ENCODE measurements at places on chromosomes 6 and 20.

DNA sequence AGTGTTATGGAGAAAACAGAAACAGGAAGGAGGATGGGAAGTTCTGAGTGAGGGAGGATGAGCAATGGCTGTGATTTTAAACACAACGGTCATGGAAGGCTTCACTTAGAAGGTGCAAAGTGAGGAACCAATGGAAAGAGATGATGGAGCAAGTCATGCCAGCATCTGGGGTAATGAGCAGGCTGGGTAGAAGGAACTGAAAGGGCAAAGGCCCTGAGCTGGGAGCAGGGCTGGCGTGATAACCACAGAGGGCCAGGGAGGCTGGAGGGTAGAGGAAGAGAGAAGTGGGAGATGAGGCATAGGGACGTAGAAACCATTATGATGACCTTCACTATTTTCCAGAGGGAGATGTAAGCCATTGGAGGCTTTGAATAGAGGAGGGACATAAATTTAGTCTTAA lies 43.6 kb downstream of the NHLRC1 start:
- no peak for ATAC-seq
- H3K36me3 ChIP-seq, result no peaks in the 10 kb centered on the region
- H3K4me1 ChIP-seq, result no peaks in the 10 kb centered on the region
- H3K27ac ChIP-seq, result no peak overlapping the region

GRCh38 chr6:21426841-21427490 lies 166.6 kb upstream of the SOX4 start:
- ATAC-seq, result no peak
- H3K27me3 ChIP-seq, result peaks cover 14% of the 10 kb centered on the region
- H3K27ac ChIP-seq, result no peak overlapping the region
- H3K36me3 ChIP-seq, result no peaks in the 10 kb centered on the region
- H3K4me1 ChIP-seq, result no peaks in the 10 kb centered on the region
- no peak overlapping the region for H3K4me3 ChIP-seq

GRCh38 chr20:48846516-48847492 lies 19.0 kb upstream of the PREX1 start:
- H3K4me3 ChIP-seq, result peak overlapping the region; percentile 30
- H3K4me1 ChIP-seq, result peaks cover 20% of the 10 kb centered on the region
- H3K36me3 ChIP-seq, result peaks cover 7% of the 10 kb centered on the region

- H3K27me3 ChIP-seq, result peaks cover 8% of the 10 kb centered on the region
- H3K4me1 ChIP-seq, result peaks cover 11% of the 10 kb centered on the region
- H3K27ac ChIP-seq, result peak overlapping the region; percentile 46
These were observed 111.2 kb upstream of the HIVEP1 start for GRCh38 chr6:11900662-11901598.

- H3K36me3 ChIP-seq, result peaks cover 95% of the 10 kb centered on the region
- peaks cover 11% of the 10 kb centered on the region for H3K4me1 ChIP-seq
- H3K27ac ChIP-seq, result peak overlapping the region; percentile 84
These were observed 60.5 kb downstream of the ZMYND8 start for GRCh38 chr20:47295921-47296426.

DNA sequence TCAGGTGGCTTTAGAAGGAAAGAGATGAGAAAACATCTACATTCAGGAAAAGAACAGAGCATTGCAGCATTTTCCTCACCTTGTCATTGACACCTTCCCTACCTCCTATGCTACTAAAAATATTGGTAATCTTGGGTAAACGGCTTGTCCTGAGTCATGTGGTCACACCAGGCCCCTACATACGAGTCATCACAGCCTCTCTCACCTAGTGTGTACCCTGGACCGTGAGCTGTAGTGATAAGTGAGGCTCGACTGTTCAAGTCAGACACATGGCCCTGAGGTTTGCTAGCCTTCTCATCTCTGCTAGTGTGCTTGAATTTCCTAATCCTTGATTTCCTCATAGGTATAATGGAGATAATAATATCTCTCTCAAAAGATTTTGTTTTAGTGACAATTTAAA lies 29.6 kb upstream of the TMEM244 start:
- ATAC-seq, result peak; percentile 44
- H3K36me3 ChIP-seq, result no peaks in the 10 kb centered on the region
- no peaks in the 10 kb centered on the region for H3K27me3 ChIP-seq
- H3K4me3 ChIP-seq, result no peak overlapping the region
- H3K27ac ChIP-seq, result no peak overlapping the region
- no peaks in the 10 kb centered on the region for H3K4me1 ChIP-seq

DNA sequence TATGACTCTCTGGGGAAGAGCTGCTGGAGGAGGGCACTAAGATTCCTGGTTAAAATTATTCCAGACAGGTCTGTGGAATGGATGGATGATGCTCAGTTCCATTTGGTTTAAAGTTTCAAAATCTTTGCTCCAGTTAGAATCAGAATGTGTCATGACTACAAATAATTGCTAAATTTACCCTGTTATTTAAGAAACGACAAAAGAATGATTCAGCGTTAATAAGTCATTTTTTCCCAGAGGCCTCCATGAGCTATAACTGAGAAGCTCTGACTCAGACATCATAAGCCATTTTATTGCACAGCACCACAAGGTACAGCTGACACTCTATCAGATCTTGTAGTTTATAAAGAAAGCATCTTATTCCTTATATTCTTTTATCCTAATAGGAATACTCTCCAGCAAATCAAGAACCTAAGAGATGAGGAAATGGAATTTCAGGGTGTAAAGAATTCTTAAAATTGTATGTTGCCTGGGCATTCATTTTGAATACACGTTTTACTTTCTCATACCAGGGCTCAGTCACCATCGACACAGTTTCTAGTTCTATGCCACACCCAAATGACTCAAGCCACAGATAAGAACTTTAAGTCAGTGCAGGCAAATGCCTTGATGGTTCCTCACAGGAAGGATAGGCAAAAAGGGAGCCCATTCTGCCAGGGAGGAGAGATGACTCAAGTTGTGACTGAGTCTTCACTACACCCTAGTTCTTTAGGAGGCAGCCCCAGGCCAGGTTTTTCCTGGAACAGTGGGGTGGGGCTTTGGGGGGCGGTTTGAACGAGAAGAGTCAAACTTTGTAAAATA lies 636.0 kb downstream of the MMUT start:
- no peak overlapping the region for H3K4me3 ChIP-seq
- H3K36me3 ChIP-seq, result no peaks in the 10 kb centered on the region
- no peaks in the 10 kb centered on the region for H3K27me3 ChIP-seq
- ATAC-seq, result no peak
- no peak overlapping the region for H3K27ac ChIP-seq
